ENCODE measurements at places on chromosomes 1 and 21.
A peak's percentile ranks its signal among the peaks of the same experiment; 100 is the strongest.

- no peak for DNase-seq
These were observed 21.0 kb downstream of the SLC27A3 start for GRCh38 chr1:153795934-153796785.

DNA sequence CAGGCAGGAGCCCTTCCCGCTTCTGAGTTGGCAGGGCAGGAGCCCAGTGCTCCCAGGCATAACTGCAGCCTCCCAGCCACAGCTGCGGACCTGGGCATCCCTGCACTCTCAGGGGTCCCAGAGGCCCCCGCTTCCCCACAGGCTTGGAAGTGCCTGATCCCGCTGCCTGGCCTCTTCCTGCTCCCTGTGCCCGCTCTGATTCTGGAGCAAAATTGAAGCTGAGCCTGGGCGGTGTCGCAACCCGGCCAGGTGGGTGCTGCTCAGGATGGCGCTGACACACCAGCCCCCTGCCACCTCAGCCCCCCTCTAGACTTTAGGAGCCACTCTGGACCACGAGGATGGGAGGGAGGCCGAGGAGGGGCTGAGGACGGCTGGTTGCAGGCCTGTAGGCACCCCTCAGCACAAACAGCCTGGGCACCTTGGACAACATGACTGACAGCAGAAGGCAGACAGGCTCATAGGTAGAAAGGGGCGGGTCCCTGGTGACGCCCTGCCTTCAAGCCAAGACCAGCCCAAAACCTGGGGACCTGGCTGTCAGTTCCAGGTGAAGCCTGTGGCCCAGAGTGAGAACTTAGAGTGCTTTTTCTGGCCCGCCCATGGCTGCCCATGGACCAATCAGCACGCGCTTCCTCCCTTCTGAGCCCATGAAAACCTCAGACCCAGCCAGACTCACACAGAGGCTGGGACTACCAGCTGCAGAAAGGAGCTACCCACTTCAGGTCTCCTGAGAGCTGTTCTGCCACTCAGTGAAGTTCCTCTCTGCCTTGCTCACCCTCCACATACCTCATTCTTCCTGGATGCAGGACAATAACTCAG, 7.2 kb downstream of the HLCS start:
- DNase-seq: no peak

GRCh38 chr1:22018583-22019559, 17.4 kb downstream of the CELA3A start:
- peak; percentile 75 for DNase-seq

DNA sequence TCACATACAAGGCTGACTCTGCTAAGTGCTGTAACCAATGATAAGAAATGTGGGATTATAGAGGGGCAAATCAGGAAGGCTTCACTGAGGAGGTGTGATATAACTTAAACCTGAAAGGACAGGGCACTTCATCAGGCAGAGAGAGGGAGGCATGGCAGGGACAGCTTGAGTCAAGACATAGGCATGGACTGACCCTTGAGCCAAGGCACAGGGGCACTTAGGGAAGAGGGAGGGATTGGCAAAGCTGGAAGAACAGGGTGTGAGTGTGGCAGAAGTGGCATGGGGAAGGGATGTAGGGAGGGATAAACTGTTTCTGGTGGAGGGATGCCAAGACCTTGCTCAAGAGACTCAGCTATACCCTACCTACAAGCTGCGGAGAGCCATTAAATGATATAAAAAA, 81.3 kb downstream of the PLXNA2 start:
- no peak for DNase-seq

GRCh38 chr1:115922801-115923200, 53.5 kb upstream of the SLC22A15 start:
- DNase-seq: no peak

DNA sequence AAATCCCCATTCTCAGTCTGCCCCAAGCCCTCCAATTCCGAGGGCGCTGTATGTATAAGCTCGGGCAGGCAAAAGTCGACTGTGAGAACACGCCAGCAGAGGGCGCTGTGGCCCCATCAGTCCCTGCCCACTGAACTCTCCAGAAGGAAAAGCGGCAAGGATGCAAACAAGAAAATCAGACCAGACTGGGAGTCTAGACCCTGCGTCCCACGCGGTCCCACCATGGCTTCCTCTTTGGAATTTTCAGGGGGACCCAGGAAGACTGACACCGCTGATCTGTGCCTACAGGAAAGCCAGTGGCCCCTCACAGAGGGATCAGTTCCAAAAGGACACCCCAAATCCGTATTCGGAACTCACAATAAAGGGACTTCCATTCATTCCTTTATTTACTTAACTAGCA, 19.5 kb downstream of the TEX35 start:
- peak; percentile 58 for DNase-seq

DNA sequence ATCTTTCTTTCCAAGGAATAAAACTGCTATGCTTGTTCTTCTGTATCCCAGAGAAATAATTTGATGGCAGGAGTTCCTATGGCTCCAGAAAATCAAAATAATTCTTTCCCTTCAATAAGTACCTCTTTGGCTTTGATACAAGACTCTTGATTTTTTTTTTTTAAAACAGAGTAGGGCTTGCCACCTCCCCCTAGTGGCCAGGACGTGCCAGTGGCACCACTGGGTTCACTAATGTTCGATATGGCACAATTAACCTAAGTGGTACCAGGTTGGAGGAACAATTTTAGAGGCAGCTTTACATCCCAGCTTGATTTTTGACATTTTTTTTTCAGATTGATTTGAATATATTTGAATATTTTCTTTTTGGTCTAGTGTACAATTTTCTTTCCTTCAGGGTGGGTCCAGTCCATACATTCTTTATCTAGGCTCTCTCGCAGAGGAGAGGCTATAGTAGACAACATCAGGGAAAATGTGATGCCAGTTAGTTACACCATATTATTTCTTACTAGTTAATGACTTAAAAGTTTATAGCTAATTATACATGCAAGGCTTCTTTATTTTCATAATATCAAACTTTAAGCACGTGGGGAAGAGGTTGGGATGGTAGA, 330.9 kb downstream of the S1PR1 start:
- peak; percentile 37 for DNase-seq

DNA sequence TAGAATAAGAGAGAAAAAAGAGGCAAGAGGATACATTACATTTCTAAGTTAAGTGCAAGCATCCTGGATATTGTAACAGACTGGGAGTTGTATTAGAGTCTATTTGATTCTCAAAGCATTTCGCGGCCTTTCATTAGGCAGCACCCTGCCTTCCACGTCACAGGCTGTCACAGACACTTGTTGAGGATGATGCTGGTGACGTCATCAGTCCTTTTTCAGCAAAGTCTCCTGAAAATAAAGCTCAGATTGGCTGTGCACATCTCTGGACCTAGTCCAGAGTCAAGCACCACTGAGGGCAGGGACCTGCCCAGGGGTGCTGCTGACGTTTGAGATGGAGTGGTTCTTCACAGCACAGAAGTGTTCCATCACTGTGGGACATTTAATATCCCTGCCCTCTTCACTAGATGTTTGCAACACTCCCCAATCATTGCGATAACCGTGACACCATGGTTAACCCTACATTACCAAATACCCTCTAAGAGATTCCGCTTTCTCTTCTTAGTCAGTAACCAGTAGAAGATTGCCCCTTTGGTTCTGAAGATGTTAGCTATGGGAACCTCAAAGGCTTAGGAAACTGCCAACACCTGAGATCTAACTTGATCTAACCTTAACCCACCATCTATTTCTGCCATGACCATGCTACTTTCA, 72.7 kb upstream of the F3 start:
- DNase-seq: no peak

GRCh38 chr1:207203541-207203940, 99.5 kb downstream of the C4BPA start:
- no peak for DNase-seq

DNA sequence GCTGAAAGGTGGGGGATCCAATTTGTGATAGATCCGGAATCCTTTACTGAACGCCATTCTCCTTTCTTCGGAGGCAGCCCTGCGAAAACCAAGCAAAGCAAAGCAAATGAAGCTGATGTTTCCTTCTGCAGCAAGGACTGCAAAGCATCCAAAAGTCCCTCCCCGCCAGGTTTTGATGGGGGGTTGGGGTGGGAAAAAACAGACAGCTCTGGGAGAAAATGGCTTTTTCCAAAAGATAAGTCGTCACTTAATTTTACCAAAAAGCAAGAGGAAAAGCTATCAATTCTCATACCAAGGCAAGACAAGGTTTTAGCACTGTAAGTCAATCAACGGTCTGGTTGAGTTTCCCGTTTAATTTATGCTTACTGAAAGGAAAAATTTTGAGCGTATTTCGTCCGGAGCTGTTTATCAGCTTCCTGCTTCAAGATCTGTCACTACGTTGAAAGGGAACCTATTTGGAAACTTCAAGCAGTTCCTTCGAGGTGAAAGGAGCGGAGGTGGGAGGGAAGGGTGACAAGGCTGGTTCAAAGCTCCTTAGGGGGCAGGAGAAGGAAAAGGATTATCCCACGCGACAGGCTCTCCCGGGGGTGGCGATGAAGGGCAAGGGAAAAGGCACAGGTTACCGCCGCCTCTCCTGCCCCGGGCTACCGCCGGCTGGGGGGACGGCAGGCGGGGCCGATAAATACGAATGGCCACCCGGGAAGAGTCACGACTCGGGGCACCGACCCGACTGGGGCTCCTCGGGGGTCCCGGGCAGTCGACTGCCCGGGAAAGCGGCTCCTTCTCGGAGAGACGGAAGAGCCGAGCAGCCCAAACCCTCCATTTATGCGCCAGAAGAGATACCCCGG, 750 bp downstream of the SYNJ1 start:
- peak; percentile 14 for DNase-seq

DNA sequence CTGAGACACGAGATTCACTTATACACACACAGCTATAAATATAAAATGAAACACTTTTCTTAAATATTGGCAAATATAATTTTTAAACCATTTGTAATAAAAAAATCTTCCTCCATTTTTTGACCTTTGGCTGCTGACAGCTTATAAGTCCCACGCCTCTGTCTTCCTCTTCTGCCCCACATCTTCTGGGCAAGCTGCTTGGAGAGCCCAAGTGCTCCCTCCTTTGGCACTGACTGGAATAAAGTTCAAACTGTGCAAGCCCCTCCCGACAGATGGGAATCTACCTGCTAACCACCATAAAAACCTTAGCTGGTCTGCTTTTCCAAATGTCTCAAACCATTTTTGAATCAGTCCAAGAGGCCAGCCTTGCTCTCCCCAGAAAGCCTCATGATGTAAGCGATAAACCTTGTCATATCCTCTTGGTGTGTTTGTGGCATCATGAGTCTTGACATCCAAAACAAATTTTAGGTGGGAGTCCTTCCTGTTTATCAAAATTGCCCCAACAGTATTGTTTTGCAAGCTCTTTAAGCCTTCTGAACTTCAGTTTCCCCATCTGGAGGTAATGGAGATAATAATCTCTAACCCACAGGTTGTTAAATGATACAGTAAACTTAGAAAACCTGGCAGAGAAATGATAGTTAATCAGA, 99.8 kb downstream of the SNX7 start:
- no peak for DNase-seq

DNA sequence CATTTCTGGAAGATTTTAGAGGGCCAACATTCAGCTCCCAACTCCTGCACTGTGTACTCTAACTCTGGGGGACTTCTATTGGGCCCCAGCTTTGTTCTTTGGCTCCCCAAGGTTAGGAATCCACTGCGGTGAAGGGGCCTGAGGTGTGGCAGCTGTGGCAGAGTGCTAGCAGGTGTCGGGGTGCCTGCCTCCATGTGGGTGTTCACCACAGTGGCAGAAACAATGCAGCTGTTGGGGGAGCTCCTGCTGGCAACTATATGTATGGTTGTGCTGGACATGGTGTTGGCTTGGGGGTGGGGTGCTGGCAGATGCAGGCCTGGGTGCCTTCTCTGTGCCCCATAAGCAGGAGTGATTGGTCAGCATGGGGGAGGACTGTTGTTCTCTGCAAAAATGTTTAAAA, 95.5 kb downstream of the ST6GALNAC3 start:
- no peak for DNase-seq

DNA sequence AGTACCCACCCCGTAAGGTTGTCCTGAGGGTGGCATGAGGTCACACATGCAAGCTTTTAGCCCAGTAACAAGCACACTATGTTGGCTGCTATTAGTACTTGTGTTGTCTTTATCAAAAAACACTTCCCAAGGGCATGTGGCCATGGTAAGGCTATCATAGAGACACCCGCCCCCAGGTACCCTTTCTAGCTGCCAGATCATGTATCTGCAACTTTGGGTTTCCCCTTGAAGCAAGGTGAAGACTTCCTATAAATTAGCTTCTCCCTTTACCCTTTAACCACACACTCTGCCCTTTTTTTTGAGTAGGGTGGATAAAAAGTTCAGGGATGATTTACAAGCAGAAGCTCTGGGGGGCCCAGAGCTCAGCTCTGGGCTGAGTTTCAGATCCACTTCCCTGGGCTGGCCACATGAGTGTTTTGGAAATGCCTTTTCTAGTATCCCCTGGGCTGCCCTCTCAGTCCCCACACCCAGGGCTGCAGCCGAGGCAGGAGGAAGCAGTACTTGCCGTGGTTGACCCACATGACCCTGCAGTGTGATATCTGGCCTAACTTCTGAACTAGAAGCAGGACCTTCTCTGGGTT, 2.0 kb downstream of the ZDHHC18 start:
- DNase-seq: peak; percentile 34

GRCh38 chr1:151482017-151482416, 22.7 kb upstream of the POGZ start:
- no peak for DNase-seq

DNA sequence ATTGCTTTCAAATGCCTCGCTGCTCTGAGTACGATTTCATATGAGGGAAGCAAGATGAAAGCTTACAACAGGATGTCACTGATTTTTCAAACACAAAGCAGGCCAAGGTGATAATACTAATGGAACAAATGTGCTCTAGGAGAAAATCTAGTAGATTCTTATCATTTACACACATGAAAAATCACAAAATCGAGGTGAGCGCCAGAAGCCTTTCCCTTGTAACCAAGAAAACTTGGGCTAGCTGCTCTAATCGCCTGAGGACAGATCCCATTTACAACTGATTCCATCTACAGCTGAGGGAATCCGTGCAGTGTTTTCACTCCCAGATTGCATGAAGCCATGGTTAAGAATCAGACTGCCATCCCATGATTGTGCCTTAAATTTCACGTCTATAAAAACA, 117.5 kb downstream of the TM2D1 start:
- DNase-seq: no peak

DNA sequence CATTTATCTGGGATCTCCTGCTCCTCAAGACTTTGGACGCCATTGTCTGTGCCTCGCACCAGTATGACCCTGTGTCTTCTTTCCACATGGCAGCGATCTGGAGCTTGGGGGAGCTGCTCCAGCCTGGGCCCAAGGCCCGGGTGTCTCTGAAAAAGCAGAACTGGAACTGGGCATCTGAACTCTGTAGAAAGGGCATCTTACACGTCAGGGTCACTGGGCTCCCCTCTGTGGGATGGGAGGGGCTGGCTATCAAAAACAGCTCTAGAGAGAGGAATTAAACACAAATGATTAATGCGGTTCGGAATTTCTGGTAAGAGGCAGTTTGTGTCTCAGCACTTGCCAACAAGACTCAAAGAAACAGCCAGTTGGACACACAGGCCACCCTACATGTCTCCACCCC, 16.1 kb downstream of the FCRL1 start:
- DNase-seq: peak; percentile 0
